ENCODE measurements at places on chromosomes 4 and X.

DNA sequence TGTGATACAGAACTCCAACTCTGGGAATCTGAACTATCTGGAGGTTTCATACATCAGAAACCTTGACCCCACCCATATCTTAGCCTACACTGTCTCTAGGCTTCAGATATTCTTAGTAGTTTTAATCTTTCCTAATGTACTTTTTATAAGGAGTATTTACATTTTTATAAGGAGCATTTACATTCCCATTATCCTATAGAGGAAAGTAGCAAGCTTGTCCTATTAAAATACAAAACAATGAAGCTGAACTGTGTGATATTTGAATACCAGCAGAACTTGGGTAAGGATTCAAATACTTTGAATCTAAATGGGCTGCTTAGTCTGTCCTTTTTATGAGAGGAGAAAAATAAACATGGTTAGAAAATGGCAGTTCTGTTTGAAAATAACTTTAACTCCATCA, 247.4 kb downstream of the FMR1NB start:
- no peak for DNase-seq

GRCh38 chr4:99635601-99636000, 22.0 kb downstream of the C4orf54 start:
- DNase-seq: no peak

GRCh38 chr4:115149106-115149505, 35.7 kb upstream of the NDST4 start:
- no peak for DNase-seq

DNA sequence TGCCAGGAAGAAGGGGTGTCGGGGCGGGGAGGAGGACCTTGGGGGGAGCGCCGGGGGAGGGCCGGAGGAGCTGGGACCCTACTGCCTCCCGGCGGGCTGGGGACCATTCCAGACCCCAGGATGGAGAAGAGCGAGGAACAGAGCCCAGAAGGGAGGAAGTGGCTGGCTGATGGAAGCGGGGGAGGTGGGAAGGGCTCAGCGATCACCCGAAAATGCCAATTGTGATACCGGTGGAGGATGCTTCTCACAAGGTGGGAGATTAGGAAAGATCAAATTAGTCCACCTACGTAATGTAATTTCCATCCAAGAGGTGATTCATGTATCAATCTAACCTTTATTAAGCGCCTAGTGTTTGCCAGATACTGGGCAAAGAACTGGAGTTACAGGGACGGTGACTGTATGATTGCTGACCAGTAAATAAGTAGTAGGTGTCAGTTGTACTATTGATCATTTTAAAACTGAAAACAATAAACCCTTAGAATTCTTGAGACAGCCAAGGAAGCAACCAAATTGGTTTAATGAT, 452 bp upstream of the RAI2 start:
- DNase-seq: no peak

- no peak for DNase-seq
Measured at GRCh38 chr4:185869427-185869826, 57.4 kb upstream of the SORBS2 start.

DNA sequence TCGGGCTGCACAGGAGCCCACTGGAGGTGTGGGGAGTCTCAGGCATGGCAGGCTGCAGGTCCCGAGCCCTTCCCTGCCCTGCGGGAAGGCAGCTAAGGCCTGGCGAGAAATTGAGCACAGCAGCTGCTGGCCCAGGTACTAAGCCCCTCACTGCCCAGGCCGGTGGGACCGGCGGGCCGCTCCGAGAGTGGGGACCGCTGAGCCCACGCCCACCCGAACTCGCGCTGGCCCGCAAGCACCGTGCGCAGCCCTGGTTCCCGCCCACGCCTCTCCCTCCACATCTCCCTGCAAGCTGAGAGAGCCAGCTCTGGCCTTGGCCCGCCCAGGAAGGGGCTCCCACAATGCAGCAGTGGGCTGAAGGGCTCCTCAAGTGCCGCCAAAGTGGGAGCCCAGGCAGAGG, 82.0 kb upstream of the NEIL3 start:
- DNase-seq: no peak

GRCh38 chr4:168551945-168552695, 55.3 kb downstream of the PALLD start:
- DNase-seq: peak; percentile 34

DNA sequence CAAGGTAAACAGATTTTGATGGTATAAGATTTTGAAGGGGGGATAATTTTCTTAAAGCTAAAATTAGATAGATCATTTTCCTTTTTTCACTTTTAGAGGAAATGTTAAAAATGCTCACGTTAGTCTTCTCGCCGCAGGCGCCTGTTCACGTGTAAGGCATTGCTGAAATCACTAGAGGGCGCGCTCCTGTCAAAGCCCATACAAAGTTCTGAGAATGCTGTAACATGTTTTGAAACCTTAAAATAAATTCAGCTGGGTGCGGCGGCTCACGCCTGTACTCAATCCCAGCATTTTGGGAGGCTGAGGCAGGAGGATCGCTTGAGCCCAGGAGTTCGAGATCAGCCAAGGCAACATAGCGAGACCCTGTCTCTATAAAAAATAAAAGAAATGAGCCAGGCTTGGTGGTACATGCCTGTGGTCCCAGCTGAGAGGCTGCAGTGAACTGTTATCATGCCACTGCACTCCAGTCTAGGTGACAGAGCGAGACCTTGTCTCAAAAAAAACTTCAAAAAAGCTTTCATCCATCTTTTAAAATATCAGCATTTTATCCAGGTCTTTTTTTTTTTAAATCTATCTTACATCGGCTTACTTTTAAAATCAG, 138.0 kb downstream of the RBMX2 start:
- peak; percentile 40 for DNase-seq

GRCh38 chrX:137033774-137034507, at the start of gene GPR101:
TSS of gene GPR101 (minus strand) at chrX:137033995. CDS start at chrX:137031674, 2,321 bp downstream.
- no peak for DNase-seq

GRCh38 chrX:143081231-143081630, 55.5 kb downstream of the SPANXN4 start:
- DNase-seq: no peak

DNA sequence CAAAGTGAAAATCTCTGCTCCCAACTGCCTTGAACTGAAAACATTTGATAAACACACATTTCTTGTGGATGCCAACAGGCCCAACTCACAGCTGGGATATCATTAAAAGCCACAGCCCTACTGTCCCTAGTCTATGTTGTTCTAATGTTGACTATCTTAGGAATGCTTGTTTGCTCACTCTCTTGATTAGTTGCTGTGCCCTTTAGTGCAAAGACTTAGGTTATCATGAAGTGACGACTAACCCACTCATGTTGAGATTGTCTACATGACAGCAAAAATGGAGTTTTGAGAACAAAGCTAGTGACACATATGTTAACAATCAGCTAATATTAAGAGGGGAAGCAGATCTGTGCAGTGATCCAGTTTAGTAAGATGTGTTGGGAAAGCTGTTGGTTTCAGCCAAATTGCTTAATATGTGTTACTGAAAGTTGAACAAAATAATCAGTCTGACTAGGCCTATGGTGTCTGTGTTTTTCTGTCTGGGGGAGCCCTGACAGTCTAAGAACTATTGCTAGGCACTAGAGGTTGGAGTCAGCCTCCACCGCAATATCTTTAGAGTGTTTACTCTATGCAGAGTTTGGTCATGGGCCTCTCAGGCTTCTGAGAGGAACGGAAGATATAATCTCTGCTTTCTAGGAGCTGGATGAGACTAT, 125.5 kb downstream of the ATG4A start:
- no peak for DNase-seq

GRCh38 chr4:9936129-9936644, 85.1 kb downstream of the SLC2A9 start:
- DNase-seq: no peak

- no peak for DNase-seq
Measured at GRCh38 chr4:41121906-41122305, 92.4 kb downstream of the APBB2 start.
